ENCODE measurements at places on chromosomes 7 and 10. TPM values are rescaled to one million over a fixed set of nuclear protein-coding genes. Genes with fewer than 3 reads are reported as not detected.
A peak's percentile ranks its signal among the peaks of the same experiment; 100 is the strongest.

GRCh38 chr7:3043544-3044371 lies at the start of gene CARD11:
CARD11 (minus strand) TSS chr7:3043867; CDS start chr7:2958506, 85,361 bp downstream.
- H3K4me1 ChIP-seq, result no peaks in the 10 kb centered on the region
- H3K36me3 ChIP-seq, result no peaks in the 10 kb centered on the region
- H3K4me3 ChIP-seq, result peak within 1 kb of the TSS; percentile 35
- no peak within 1 kb of the TSS for H3K27ac ChIP-seq

GRCh38 chr10:987620-987869 lies 689 bp upstream of the GTPBP4 start:
- DNase-seq, result no peak
- H3K36me3 ChIP-seq, result no peaks in the 10 kb centered on the region
- H3K27ac ChIP-seq, result peak overlapping the region; percentile 72

DNA sequence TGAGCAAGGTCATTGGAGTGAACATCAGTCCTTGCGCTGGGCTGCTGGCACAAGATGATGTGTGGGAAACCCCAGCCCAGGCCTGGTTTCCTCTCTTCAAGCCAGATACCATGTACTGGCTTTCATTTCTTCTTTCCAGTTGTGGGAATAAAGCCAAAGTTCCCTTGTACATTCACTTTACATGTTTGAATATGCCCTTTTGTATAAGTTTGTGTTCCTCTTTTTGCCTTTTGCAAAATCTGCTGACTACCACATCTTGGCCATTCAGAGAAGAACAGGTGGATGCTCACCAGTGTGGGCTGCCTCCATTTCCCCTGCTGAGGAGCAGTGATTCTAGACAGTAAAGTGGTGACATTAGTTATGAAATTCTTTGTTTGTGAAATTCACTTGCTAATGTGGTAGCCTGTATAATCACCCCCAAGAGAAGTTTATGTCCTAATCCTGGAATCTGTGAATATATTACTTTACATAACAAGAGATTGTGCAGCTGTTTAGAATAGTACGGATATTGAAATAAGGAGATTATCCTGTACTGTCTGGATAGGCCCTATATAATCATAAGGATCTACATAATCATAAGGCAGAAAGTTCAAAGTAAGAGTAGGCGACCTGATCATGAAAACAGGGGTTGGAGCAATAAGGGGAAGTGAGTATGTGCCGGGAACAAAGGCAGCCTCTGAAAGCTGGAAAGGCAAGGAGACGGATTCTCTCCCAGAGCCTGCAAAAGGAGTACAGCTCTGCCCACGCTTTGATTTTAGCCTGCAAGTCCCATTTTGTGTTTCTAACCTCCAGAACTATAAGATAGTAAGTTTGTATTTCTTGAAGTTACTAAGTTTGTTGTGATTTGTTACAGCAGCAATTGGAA lies 18.8 kb upstream of the AOAH start:
- no peak overlapping the region for H3K27ac ChIP-seq
- peaks cover 22% of the 10 kb centered on the region for H3K4me1 ChIP-seq
- no peaks in the 10 kb centered on the region for H3K36me3 ChIP-seq
- H3K4me3 ChIP-seq, result no peak overlapping the region
- no peak for DNase-seq

DNA sequence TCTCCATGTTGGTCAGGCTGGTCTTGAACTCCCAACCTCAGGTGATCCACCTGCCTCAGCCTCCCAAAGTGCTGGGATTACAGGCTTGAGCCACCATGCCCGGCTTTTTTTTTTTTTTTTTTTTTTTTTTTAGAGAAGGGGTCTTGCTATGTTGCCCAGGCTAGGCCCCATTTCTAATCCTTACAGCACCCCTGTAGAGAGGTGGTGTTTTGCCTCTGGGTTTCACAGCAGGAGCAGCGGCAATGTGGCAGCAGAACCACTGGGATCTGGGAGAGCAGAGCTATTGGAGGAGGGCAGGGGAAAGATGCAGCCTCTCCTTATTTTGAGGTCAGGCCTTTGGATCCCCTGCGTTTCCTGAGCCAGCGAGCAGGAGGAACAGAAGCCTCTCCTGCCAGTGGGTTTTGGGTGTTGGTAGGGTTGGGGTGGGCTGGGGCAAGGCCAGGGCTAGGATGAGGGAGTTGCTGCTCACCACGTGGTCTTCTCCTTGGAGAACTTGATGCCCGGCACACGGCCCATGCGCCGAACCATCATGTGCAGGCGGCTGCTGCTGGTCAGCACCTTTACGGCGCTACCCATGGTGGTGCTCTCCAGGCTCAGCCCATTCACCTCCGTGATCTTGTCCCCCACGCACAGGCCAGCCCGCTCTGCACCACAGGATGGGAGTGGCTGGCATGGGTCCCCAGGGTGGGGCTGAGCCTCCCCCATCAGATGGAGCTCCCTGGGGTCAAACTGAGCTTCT lies 7.8 kb downstream of the PDZD7 start:
- peaks cover 4% of the 10 kb centered on the region for H3K27me3 ChIP-seq
- H3K36me3 ChIP-seq, result peaks cover 15% of the 10 kb centered on the region
- H3K4me1 ChIP-seq, result peaks cover 23% of the 10 kb centered on the region
- no peak overlapping the region for H3K27ac ChIP-seq
- H3K4me3 ChIP-seq, result no peak overlapping the region

The KNDC1 gene
- polyA plus RNA-seq, result 18.8 TPM

DNA sequence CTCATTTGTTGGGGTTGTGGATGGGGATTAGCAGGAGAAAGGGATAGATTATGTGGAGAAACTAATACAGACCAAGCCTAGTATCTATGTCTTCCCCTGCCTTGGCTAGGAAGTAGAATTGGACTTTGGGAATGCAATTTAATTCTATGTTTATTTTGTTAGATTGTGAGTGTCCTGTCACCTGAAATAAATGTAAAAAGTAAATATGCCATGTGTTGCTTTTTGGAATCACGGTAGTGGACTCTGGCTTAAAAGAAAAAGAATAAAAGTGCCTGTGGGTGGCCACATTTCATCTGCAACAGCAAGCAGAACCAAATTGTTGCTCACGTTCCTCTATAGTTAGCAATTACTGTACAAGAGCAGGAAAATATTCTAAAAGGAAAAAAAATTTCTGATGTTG lies 42.3 kb downstream of the TET1 start:
- no peak overlapping the region for H3K4me3 ChIP-seq
- DNase-seq, result no peak
- no peak overlapping the region for H3K27ac ChIP-seq
- H3K4me1 ChIP-seq, result peaks cover 4% of the 10 kb centered on the region
- H3K36me3 ChIP-seq, result no peaks in the 10 kb centered on the region

The GSTO2 gene
- 35.7 TPM for polyA plus RNA-seq

GRCh38 chr10:62214364-62214874 lies 54.2 kb downstream of the RTKN2 start:
- H3K27me3 ChIP-seq, result no peaks in the 10 kb centered on the region
- H3K27ac ChIP-seq, result no peak overlapping the region
- H3K36me3 ChIP-seq, result no peaks in the 10 kb centered on the region
- H3K4me3 ChIP-seq, result no peak overlapping the region
- DNase-seq, result no peak
- no peaks in the 10 kb centered on the region for H3K4me1 ChIP-seq

DNA sequence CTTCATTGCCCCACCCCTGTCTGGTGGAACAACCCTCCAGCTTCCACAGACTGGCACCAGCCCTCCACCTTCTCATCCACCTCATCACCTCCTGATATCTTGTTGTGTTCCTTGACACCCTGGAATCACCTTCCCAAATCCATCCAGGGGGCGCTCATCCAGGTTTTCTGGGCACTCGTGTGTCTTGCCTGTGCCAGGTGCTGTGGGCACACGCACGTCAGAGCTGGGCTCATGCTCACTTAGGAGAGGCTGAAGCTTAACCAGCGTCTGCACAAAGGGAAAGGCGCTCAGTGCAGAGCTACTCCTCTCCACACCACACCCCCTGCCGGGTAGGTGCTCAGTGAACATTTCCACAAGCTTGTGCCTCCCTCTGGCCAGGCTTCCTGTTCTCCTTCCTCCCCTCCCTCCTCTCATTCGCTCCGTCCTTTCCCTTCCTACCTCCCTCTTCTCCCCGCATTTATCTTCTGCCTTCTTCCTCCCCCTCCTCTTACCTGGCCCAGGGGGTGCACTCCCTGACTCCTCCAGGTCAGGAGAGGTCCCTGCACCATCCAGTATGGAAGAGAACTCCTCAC lies 4.8 kb downstream of the ADCYAP1R1 start:
- no peaks in the 10 kb centered on the region for H3K4me1 ChIP-seq
- H3K4me3 ChIP-seq, result no peak overlapping the region
- H3K36me3 ChIP-seq, result no peaks in the 10 kb centered on the region

The POLR1F gene
- polyA plus RNA-seq, result 13.5 TPM

The ADAM12 gene
- polyA plus RNA-seq, result 2.2 TPM

The SLC26A4 gene
- 0.28 TPM for polyA plus RNA-seq

DNA sequence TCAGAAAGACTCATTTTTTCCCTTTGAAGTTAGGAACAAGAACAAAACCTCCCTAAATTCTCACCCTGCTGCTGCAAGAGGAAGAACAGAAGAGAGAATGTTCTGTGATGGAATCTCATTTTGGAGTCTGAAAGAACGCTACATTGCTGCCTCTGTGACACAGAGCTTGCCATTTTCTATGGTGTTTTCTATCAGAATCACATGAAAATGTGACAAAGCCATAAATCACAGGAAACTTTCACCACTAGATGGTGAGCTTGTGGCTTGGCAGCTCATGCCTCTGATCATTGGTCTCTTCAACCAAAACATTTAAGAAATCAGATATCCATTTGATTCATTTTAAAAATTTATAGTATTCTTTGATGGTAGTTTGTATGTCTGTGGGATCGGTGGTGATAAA lies 82.9 kb downstream of the CADPS2 start:
- H3K4me1 ChIP-seq, result no peaks in the 10 kb centered on the region
- H3K27ac ChIP-seq, result no peak overlapping the region
- no peaks in the 10 kb centered on the region for H3K27me3 ChIP-seq

DNA sequence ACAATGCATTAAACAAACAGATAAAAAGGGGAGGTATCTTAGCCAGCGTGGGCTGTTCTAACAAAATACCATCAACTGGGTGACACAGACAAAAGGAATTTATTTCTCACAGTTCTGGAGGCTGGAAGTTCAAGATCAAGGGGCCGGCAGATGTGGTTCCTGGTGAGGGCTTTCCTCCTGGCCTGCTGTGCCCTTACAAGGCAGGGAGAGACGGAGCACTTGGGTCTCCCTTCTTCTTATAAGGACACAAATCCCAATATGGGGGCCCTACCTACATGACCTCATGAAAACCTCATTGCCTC lies 281.6 kb upstream of the KLF14 start:
- H3K36me3 ChIP-seq, result no peaks in the 10 kb centered on the region
- DNase-seq, result no peak
- H3K4me3 ChIP-seq, result no peak overlapping the region

The STOX1 gene
- 5.8 TPM for polyA plus RNA-seq

- DNase-seq, result no peak
- no peak overlapping the region for H3K4me3 ChIP-seq
- peaks cover 1% of the 10 kb centered on the region for H3K4me1 ChIP-seq
- H3K36me3 ChIP-seq, result no peaks in the 10 kb centered on the region
Observed at GRCh38 chr7:12728192-12728538, 40.7 kb downstream of the ARL4A start.

The TFPI2 gene
- polyA plus RNA-seq, result 15.5 TPM

DNA sequence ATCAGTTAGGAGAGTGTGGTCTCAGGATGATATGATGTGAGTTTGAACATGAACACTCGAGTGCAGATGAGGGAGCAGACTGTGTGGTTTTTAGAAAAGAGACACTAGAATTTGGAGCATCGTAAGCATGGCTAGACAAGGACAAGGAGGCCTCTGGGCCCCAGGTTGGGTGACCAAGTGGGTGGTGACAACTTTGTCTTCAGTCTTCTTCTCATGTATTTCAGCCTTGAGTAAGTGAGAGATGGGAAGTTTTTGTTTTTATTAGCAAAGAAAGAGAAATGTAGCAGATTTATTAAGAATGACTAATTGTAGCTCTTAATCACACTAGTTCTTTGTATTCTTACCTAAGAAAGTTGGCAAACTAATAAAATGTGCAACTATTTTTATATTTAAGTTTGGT lies 16.3 kb downstream of the TES start:
- DNase-seq, result no peak
- H3K27ac ChIP-seq, result no peak overlapping the region
